Activated naive CD8-positive, alpha-beta T cell treated with anti-CD3 and anti-CD28 coated beads, Interleukin-2, amount 50 U/mL, for 24 hours (primary cell): ENCODE measurements at places on chromosomes 13 and 19.
A peak's percentile ranks its signal among the peaks of the same experiment; 100 is the strongest.

DNA sequence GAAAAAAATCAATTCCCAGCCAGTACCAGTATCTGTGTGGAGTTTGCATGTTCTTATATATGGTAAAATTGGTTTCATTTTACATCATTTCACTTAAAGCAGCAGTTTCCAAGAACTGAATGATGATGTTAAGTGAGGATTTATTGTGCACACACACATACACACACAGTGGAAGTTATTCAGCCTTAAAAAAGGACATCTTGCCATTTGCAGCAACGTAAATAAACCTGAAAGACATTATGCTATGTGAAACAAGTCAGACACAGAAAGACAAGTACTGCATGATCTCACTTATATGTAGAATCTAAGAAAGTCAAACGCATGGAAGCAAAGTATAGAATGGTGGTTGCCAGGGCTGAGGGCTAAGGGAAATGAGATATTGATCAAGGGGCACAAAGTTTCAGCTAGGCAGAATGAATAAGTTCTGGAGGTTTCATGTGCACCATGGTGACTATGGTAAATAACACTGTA lies 5.3 kb downstream of the SIGLECL1 start:
- DNase-seq, result no peak
- no peak overlapping the region for H3K4me3 ChIP-seq
- H3K27ac ChIP-seq, result no peak overlapping the region
- H3K4me1 ChIP-seq, result peaks cover 2% of the 10 kb centered on the region
- no peaks in the 10 kb centered on the region for H3K36me3 ChIP-seq

DNA sequence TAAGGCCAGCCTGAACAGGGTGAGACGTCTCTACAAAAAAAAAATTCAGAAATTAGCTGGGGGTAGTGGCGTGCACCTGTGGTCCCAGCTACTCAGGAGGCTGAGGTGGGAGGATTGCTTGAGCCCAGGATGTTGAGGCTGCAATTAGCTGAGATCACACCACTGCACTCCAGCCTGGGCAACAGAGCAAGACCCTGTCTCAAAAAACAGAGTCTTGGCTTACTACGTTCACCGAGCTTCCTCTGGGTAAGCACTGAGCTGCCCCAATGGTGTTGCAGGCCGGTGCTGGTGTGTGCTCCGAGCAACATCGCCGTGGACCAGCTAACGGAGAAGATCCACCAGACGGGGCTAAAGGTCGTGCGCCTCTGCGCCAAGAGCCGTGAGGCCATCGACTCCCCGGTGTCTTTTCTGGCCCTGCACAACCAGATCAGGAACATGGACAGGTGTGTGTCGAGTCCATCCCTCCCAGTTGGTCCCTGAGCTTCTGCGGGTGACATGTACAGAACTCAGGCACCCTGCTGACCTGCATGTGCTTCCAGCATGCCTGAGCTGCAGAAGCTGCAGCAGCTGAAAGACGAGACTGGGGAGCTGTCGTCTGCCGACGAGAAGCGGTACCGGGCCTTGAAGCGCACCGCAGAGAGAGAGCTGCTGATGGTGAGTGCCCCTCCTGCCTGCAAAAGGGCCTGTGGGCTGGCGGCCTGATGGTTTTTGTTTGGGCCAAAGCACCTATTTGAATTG lies 24.1 kb downstream of the UPF1 start:
- peaks cover 33% of the 10 kb centered on the region for H3K36me3 ChIP-seq
- no peak overlapping the region for H3K4me3 ChIP-seq
- no peak overlapping the region for H3K27ac ChIP-seq
- DNase-seq, result no peak
- H3K27me3 ChIP-seq, result no peaks in the 10 kb centered on the region

GRCh38 chr13:46947425-46948191 lies 50.8 kb upstream of the HTR2A start:
- no peak overlapping the region for H3K27ac ChIP-seq
- H3K4me3 ChIP-seq, result no peak overlapping the region
- DNase-seq, result no peak
- no peaks in the 10 kb centered on the region for H3K27me3 ChIP-seq
- H3K36me3 ChIP-seq, result no peaks in the 10 kb centered on the region
- H3K4me1 ChIP-seq, result peaks cover 1% of the 10 kb centered on the region

- H3K4me1 ChIP-seq, result peaks cover 45% of the 10 kb centered on the region
- peak; percentile 27 for DNase-seq
- peaks cover 14% of the 10 kb centered on the region for H3K36me3 ChIP-seq
- H3K27me3 ChIP-seq, result no peaks in the 10 kb centered on the region
- peak overlapping the region; percentile 98 for H3K27ac ChIP-seq
- peak overlapping the region; percentile 65 for H3K4me3 ChIP-seq
Observed at GRCh38 chr13:40101708-40102359, 446.4 kb downstream of the COG6 start.

- no peaks in the 10 kb centered on the region for H3K36me3 ChIP-seq
- H3K27ac ChIP-seq, result no peak overlapping the region
- H3K4me1 ChIP-seq, result no peaks in the 10 kb centered on the region
- H3K27me3 ChIP-seq, result no peaks in the 10 kb centered on the region
Observed at GRCh38 chr13:83204886-83205285, 677.4 kb downstream of the SLITRK1 start.
